ENCODE measurements at places on chromosomes 16 and 17.

- no peak for DNase-seq
Observed at GRCh38 chr17:79965806-79966205, 69.9 kb downstream of the TBC1D16 start.

- DNase-seq: no peak
Observed at GRCh38 chr16:81647527-81647926, 131.6 kb upstream of the PLCG2 start.

DNA sequence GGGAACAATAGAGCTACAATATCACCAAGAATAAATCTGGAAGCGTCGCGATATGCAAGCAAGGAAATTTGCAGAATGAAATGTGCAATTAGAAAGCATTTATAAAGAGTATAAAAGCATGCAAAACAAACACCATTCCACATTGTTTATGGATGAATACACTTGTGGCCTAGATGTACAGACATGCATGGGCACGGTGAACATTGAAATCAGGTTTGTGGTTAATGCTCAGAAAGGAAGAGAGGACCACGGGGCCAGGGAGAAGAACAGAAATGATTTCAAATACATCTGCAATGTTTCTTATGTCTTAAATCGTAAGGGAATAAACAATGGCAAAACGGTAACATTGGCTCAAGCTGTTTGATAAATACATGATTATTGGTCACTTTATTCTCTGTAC, 235.9 kb downstream of the FOXL1 start:
- DNase-seq: no peak

GRCh38 chr16:25135254-25135878, 23.8 kb downstream of the LCMT1 start:
- DNase-seq: no peak

GRCh38 chr16:22671301-22672076, 142.5 kb upstream of the HS3ST2 start:
- DNase-seq: no peak

DNA sequence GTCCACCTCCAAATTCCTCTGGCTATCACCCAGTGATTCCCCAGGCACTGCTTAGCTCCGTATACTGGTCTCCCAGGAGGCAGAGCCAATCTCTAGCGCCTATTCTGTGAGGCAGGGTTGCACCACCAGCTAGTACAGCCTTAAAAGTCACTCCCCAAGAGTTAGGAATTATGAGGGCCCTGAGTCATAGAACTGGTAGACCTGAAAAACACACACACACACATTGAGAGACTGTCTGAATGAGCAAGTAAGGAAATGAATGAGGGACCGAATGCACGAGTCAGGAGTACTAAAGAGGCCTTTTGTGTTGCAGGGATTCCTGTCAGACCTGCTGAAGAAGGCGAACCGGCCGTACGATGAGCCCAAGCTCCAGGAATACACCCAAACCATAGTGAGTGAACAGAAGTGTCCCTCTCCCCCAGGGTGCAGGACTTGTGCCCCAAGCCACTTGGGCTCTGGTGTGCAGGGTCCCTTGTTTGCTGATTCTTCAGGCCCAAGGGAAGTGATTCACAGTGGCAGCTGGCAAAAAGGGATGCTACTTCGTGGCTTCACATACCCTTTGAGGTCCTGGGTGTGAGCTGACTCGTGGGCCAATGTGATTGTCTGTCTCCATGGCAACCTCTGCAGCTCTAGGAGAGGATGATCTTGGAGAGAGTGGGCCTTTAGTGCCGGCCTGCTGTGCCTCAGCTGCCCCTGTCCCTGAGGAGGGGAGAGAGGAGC, 24.7 kb downstream of the CALB2 start:
- DNase-seq: no peak

- no peak for DNase-seq
Observed at GRCh38 chr16:80611171-80611929, 70.6 kb downstream of the DYNLRB2 start.

DNA sequence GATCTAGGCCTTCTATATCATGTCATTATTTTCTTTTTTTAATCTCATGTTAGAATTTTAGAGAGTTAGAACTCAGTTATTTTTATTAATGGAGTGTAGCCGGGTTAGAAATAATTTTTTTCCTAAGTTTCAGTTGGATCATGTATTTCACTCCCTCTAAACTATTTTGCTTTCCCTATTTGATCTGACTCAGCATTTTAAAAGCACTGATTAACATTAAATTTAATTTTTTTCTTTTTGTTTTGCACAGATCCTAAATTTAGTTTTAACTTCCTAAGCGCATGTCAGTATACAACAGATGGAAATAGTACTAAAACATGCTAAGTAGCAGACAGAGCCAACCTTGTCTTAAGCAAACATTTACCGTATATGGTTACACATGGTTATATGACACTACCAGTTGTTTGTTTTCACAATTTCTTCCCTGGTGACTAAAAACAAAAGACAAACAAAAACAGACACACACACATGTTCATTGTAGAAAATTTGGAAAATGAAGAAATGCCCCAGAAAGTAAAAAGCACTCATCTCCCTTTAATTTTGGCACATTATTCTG, 33.6 kb upstream of the RAB11FIP4 start:
- no peak for DNase-seq

GRCh38 chr17:42679492-42680330, 1.9 kb downstream of the CCR10 start:
- DNase-seq: peak; percentile 86

- DNase-seq: no peak
Observed at GRCh38 chr17:11980813-11981212, 16.5 kb downstream of the ZNF18 start.

DNA sequence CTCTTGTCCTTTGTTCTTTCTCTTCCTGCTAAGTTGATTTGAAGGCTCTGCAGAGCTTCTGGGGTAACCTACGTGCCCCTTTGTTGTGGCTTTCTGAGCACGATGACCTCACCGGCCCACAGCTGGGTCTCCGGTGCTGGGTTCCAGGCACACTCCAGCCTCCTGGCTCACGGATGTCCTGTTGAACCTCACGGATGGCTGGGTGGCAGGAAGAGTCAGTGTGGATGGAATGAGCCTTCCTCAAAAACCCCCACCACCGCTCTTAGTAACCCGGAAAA, 116.0 kb downstream of the SOCS1 start:
- peak; percentile 54 for DNase-seq

GRCh38 chr16:54808890-54809289, 121.8 kb upstream of the IRX5 start:
- DNase-seq: no peak

DNA sequence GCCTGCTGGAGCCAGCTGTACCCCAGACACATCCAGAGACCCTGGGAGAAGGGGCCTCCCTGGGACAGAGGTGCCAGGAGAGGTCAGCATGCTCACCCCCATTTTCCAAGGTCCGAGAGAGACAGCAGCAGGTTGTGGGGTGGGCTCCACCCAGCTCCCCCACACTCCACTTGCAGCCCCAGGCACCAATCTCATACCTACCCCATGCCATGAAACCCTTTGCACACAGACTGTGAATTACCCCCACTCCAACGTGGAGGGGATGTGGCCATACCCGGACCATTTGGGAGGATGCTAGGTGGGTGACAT, 34.0 kb downstream of the ZFPM1 start:
- no peak for DNase-seq

- no peak for DNase-seq
Observed at GRCh38 chr16:26885674-26886073, 181.1 kb upstream of the C16orf82 start.

DNA sequence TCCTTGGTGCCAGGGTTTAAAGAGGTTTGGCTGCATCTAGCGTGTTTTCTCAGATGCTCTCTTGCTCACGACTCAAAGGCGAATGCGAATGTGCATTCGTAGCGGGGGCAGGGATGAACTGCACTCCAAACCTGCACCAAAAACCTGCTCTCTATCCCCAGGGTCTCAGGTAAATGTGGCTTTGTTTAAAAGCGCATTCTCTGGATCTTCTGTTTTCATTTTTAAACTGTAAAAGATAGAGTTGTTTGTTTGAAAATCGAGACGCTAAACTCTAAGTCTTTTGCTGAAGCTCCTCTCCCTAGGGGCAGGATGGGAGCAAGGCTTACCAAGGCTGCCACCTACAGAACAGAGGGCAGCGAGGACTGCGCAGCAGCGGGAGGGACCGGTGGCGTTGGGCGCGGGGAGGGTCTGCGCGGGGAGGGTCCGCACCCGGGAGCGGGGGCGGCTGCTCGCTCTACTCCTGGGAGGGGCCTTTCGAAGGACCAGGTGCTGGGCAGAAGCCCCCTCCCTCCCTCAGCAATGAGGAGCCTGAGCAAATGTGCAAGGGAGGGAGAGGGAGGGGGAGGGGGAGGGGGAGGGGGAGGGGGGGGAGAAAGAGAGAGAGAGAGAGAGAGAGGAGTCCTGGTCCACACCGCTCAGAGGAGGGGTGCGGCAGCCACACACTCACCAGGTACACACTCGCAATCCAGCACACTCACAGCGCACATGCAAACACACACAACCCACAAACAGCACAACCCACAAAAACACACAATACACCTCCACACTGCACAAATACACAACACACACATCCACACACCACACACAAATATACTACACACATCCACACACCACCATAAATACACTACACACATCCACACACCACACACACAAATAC, 142.8 kb downstream of the GRIN2A start:
- no peak for DNase-seq

DNA sequence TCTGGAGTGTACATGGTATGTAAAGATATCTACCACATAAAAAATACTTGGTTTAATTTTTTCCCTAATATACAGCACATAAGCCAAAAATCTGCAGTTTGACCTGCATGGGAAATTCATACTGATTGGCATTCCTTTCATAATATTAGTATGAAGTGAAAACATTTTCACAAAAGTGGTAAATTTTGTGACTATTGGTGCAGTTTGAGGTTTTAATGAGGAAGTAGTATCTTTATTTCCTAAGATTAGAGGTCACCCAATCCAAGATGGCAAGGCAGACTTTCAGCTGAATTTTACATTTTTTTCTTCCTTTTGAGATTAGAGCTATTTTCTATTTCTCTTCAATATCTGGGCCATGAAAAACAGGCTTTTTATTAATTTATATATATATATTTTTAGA, 21.2 kb downstream of the METTL9 start:
- DNase-seq: no peak

GRCh38 chr16:9139965-9140364, 48.5 kb downstream of the HAPSTR1 start:
- DNase-seq: peak; percentile 35

GRCh38 chr16:68009157-68009735, 6.5 kb downstream of the DPEP2NB start:
- no peak for DNase-seq

DNA sequence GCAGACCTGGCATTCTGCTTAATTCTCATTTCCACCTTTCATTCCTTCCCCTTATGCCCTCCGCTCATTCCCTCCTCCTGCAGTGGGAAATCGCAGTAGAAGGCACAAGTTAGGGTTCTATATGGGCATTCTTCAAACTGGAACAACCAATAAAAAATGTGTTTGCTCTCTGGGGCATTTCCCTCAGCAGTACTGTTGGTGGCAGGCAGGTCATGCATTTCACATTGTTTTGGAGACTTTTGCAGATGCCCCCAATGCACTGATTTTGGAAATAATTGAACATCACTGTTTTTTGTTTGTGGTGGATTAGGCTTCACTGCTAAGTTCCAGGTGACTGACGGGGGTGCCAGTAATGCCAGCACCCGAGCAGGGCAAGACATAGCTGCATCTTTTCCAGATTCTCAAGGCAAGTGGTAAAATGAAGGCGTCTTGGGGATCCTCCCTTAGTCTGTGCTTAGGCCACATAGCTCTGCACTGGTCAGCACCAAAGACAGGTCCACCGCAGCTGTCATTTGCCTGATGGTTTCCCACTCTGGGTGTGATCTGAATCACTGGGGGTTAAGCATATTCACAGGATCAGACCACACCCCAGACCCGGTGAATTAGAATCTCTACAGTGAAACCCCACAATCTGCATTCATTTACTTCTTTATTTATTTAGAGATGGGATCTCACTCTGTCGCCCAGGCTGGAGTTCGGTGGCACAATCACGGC, 304.5 kb downstream of the CPPED1 start:
- DNase-seq: no peak

DNA sequence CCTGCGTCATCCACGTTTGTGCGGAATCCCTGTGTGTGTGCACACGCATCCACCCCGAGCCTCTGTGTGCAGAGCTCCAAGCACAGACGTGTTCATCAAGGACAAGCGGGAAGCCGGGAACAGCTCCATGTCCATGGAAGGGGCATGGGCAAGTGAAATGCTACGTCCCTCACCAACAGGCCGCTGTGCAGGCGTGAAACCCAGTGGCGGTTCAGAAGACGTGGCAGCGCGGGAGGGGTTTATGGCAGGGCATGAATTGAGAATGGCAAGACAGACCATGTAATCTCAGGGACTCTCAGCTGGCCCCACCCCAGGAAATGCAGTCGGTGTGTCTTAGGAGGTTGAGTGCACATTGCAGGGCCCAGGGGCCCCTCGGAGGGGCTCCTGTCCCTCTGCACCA, 52.7 kb downstream of the TBC1D16 start:
- DNase-seq: no peak

GRCh38 chr17:28473542-28473941, at the start of gene SLC13A2:
SLC13A2 (plus strand) TSS chr17:28473644; CDS start chr17:28473713, 69 bp downstream.
- DNase-seq: no peak

GRCh38 chr16:2609827-2610470, 72.1 kb downstream of the PDPK1 start:
- DNase-seq: no peak

DNA sequence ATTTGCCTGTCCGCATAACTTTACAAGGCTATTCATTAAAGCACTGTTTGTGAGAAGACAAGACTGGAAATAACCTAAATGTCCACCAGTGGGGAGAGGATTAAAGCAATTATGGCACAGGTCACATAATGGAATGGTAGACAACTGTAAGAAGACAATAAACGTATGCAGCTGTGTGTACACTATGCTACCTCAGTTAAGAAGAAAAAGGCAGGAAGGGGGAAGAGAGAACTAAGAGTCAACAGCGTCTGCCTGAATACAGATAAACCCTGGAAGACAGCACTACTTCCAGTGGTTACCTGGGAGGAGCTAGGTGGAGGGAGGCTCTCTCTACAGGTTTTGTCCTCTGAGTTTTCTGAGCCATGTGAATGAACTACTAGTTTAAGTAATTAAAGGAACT, 15.3 kb downstream of the CREBBP start:
- DNase-seq: no peak

- no peak for DNase-seq
Observed at GRCh38 chr16:1211451-1212268, 13.4 kb downstream of the TPSG1 start.

- no peak for DNase-seq
Observed at GRCh38 chr17:40108970-40109824, 8.8 kb upstream of the NR1D1 start.

GRCh38 chr17:76204277-76204676, 36.0 kb downstream of the RNF157 start:
- no peak for DNase-seq

DNA sequence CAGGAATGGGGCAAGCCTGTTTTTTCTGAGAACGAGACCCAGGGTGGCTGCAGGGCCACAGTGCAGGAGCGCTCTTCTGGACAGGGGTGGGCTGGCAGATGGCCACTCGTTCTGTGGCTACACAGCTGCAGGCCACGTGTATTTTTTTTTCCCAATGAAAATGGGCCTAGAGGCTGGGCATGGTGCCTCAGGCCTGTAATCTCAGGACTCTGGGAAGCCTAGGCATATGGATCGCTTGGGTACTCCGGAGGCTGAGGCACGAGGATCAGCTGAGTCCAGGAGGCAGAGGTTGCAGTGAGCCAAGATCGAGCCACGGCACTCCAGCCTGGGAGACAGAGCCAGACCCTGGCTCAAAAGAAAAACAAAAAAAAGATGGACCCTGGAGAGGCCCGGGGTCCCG, 6.8 kb downstream of the UNKL start:
- DNase-seq: no peak

GRCh38 chr16:73213732-73214455, 166.0 kb upstream of the ZFHX3 start:
- no peak for DNase-seq
